T-helper 2 cell treated with Interferon-gamma antibody and Interleukin-4, amounts not matched to agents 100 ng/mL and 5 ng/mL, for 36 hours (primary cell): ENCODE measurements at places on chromosomes 12 and 14. TPM values are rescaled to one million over a fixed set of nuclear protein-coding genes. Genes with fewer than 3 reads are reported as not detected.

DPF3 gene
- total RNA-seq: 2.5 and 2.7 TPM in 2 replicates

ASCL4 gene
- total RNA-seq: not detected in 2 replicates

FBLN5 gene
- 2.0 and 2.6 TPM in 2 replicates for total RNA-seq

CCDC38 gene
- 0.09 and 0.14 TPM in 2 replicates for total RNA-seq

ABCD4 gene
- 47.3 and 49.6 TPM in 2 replicates for total RNA-seq

PXMP2 gene
- 27.3 and 28.0 TPM in 2 replicates for total RNA-seq
